Umbilical cord (tissue), 2 donors: ENCODE measurements at places on chromosomes 13 and 19. TPM values are rescaled to one million over a fixed set of nuclear protein-coding genes. Genes with fewer than 3 reads are reported as not detected.
A peak's percentile ranks its signal among the peaks of the same experiment; 100 is the strongest.

ZNF99 gene
- 13.2 TPM for total RNA-seq

TMEM38A gene
- not detected for total RNA-seq

SIGLEC10 gene
- 5.1 TPM for total RNA-seq

DNA sequence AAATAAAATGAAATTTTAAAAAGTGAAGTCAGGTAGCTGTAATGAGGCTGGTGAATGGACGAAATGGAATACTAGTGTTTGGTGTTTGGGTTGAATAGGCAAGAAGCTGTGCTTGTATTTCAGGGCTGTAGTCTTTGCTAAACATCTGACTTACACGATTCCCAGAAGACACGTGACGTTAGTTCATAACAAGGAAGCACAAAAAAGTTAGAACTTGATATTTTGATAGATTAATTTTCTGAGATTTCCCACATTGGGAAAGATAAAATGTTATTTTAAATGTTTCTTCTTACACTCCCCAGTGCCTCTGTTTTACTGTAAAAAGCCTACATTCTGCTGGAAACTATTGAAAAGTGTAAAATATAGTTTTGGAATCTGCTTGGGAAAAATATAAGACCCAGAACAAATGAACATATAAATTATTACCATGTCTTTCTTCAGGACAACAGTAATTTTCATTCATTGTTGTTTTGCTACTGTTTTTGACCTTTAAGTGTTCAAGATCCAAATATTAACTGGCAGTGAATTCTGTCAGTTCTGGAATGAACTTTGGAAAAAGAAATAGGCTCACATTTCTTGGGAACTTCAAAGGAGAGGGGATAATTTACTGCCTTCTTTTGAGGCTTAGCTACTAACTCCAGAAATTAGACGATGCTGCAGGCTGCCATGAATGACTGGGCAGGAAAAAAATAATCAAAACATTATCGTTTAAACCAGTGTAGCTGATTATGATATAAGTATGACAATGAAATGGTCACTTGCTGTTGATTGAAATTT lies 241.3 kb downstream of the SLITRK6 start:
- peak; percentile 5 for DNase-seq

DNA sequence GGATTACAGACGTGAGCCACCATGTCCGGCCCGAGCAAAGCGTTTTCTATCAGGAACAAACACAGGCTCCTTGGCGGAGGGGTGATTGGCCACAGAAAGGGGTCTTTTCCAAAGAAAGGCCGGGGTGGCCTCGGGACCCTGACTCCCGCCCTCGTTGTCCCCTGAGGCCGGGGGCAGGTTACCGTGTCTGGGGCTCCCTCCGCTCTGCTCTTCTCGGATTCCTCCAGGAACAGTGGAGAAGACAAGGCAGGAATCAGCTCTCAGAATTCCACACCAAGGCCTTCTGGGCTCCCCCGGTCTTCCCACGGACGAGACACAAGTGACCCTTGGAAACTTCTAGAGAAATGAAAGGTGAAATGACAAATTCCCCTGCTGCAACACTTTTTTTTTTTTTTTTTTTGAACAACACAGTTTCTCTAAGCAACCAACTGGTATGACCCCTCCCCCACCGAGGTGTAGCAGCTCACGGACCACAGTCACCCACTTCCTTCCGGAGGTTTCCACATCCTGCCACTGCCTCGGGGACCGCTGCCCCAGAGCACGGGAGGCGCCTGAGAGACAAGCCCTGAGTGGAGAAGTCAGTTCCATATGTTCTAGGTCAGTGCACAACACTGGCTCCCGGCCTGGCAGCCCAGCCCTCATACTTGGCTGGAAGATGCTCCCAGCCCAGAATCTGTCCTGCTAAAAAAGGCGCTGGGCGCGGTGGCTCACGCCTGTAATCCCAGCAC lies 11.0 kb downstream of the MOB3A start:
- peak; percentile 43 for DNase-seq

- DNase-seq, result peak; percentile 70
Observed at GRCh38 chr13:99062593-99062992, 84.7 kb upstream of the DOCK9 start.

- no peak for DNase-seq
Observed at GRCh38 chr19:14475251-14476073, at the start of gene PTGER1. PTGER1 (minus strand) TSS chr19:14475354; CDS start chr19:14474320, 1,034 bp downstream.

DNA sequence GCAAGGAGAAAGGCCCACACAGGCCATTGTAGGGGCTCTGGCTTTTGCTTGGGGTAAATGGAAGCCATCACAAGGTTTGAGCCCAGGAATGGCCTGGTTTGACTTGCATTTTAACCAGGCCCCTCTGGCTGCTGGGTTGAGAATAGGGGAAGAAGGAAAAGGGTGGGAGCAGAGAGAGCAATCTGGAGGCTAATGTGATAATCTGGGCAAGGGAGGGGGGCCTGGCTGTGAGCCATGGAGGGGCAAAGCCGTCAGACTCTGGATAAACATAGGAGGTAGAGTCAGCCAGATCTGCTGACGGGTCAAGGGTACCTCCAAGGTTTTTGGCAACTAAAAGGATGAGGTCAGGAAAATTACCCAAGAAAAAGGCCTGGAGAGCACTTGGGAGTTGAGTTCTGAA lies 41.6 kb downstream of the RFX2 start:
- DNase-seq, result no peak

GRCh38 chr13:46899801-46900200 lies 2.9 kb upstream of the HTR2A start:
- no peak for DNase-seq

DNA sequence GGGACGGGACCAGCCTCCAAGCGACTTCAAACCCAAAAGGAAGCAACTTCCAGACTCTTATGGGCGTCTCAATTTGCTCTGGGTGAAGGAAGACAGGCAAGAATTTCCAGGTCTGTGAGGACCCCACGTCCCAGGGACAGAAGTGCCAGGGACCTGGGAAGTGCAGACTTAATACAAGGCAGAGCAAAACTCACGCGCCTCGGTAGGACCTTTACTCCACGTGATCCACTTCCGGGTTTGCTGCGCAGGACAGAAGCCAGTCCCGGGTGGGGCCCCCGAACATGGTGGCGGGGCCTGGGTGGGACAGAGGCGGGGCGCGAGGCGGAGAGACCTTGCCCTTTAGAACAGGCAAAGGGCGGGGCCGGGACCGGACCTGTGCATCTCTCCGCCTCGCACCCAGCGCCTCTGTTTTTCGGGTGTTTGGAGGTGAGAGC lies 9.3 kb downstream of the ZNF611 start:
- no peak for DNase-seq

DNA sequence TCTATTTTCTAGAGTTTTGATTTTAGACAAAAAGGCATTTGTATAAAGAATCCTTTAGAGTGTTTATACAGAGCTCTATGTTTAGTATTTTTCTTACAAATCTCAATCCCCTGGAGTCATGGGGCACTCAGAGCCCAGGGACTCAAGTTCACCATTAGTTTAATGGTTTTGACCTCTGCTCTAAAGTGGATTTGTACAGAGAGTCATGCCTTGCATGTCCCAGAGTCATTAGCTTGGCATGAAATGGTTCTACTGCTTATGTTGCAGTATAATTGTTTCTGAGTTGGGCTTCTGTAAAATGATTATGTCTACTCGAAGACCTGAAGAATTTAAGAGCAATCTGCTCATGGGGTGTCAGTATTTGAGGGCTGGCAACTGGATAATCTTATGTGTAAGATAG lies 406.2 kb downstream of the DLEU7 start:
- no peak for DNase-seq

- no peak for DNase-seq
Observed at GRCh38 chr13:46387064-46387851, at the start of gene RUBCNL. RUBCNL (minus strand) TSS chr13:46387252; CDS start chr13:46372475, 14,777 bp downstream.

- DNase-seq, result no peak
Observed at GRCh38 chr13:20908714-20909497, 6.4 kb upstream of the XPO4 start.

DNA sequence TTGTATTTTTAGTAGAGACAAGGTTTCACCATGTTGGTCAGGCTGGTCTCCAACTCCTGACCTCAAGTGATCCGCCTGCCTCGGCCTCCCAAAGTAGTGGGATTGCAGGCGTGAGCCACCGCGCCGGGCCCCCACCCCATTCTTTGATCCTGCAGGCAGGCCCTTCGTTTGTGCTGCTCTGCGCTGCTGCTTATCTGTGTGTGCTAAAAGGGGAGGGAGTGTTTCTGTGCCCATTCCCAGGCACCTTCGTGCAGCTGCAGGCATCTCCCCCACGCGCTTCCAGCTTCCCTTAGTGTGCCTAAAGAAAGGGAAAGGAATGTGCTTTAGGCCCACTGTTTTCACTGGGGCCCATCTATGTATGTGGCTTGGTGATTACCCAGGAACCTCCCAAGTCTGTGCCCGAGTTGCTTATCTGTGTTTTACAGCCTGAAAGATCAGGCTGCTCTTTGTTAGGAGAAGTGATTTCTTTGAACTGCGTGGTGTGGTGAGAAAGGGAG lies 27.2 kb downstream of the EPN1 start:
- no peak for DNase-seq
